Stromal cell of bone marrow (primary cell): ENCODE measurements at places on chromosomes 2 and 18.
A peak's percentile ranks its signal among the peaks of the same experiment; 100 is the strongest.

GRCh38 chr2:23563673-23564614 lies 179.0 kb downstream of the KLHL29 start:
- no peak for DNase-seq

DNA sequence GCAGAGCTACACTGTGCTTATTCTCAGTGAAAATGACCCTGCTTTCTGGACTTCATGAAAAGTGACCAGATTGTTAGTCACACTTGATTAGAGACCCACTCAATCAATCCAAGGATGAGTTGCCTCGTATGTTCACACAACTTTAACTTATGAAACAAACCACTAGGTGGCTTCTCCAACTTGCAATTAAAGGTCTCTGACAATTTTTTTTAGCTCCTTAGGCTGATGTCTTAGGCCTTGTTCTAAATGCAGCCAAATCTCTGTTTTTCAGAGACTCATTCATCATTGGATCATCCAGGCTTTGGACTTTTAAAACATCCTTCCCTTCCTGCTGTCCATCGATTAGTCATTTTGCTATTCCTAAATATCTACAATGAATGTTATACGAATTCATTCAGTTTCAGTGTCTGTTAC lies 63.4 kb downstream of the MREG start:
- peak; percentile 50 for DNase-seq

DNA sequence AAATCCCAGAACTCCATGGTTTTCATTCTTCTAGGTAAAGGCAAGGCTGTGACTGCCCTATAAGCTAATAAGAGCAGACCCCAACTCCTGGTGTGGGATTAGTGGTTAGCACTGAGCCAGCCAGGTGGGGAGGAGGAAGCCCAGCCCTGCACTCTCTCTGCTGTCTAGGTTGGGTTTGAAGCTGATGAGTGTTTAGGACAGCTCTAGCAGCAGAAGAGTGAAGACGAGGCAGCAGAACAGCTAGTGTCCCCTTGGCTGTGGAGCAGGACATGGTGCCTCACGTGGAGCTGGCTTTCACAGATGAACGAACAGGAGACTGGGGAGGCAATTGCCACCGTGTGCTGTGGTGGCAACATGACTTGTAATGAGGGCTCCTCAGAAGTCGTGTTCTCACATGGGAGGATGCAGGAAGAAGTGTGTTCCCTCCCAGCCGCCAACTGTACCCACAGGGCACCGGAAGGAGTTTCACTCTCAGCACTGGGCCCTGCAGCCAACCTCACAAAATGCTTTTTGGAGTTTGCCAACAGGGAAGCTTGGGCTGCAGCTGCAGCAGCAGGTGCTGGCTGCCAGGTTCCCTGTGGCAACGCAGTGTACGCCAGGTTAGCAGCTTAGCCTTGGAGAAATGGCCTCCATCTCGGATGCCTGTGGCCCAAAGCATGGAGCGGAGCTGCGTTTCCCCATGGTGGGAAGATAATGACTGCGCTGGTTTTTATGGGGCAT lies 328.2 kb downstream of the SETBP1 start:
- DNase-seq, result no peak

- no peak for DNase-seq
Measured at GRCh38 chr2:67050622-67051021, 346.5 kb upstream of the ETAA1 start.

DNA sequence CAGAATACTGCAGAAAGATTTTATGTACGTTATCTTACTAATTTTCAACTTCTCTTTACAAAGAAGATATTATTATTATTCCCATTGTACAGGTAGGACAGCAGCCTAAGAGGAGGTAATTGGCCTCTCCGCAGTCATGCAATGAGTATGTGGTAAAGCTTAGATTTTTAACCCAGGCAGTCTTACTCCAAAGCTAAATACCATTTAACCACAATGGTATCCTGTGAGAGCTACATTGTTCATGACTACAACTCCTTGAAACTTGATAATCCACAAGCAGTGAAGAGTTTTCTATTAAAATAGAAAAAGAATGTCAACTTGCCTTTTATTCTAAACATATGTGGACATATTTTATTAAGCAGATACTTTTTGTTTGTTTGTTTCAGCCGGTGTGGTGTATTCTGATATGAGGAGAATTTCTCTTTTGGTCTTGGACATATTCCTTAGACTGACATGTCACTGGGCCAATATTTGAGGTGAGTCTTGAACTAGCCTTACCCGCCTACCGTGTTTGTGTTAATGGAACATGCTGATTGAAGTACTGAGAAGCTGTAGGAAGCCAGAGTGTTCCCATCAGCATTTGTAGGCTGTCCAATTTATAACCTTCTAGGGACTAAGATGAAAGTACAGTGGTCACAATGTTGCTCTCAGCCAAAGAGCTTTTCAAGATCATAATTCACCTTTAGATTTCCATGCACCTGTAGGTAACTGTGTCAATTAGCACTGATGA lies 293.9 kb upstream of the DCC start:
- DNase-seq, result no peak

DNA sequence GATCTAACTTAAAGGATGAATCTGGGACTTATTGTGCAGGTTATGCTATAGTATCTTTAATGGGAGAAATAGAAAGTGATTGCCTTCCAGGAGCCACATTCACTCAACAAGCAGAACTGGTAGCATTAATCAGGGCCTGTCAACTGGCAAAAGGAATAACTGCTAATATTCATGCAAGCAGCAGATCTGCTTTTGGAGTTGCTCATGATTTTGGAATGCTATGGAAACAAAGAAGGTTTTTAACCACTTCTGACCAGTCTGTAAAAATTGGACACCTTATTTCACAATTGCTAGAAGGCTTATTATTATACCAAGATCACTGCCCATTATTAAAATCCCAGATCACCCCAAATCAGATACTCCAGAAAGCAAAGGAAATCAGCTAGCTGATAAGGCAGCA lies 200.4 kb downstream of the MREG start:
- peak; percentile 43 for DNase-seq

GRCh38 chr2:240023792-240024191 lies 1.4 kb downstream of the NDUFA10 start:
- no peak for DNase-seq

- DNase-seq, result no peak
Measured at GRCh38 chr18:37516361-37516853, 49.2 kb downstream of the CELF4 start.

DNA sequence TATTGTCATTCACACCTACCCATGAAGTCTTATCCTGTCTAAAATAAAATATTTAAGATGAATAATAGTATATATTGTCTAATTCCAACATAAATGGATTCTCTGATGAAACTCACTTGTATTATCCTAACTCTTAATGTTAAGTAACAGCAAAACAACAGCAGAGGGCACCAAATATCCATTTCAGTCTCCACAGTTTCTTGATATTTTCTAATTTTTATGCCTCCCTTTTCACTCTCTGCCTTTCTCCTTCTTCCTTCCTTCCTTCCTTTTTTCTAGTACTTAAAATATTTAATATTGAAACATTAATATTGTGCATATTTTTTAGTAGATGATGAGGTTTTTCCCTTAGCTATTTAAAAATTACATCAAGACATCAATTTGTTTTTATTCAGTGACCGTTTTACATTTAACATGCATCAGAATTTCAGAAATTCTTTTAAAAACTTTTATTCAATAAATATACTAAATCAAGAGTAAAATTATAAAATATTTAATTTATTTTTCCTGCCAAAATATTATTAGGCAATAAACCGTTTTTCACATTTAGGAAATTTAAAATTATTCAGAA lies 97.6 kb downstream of the WDR7 start:
- DNase-seq, result peak; percentile 12

GRCh38 chr18:74840492-74841167 lies 243.0 kb downstream of the ZNF407 start:
- peak; percentile 45 for DNase-seq

DNA sequence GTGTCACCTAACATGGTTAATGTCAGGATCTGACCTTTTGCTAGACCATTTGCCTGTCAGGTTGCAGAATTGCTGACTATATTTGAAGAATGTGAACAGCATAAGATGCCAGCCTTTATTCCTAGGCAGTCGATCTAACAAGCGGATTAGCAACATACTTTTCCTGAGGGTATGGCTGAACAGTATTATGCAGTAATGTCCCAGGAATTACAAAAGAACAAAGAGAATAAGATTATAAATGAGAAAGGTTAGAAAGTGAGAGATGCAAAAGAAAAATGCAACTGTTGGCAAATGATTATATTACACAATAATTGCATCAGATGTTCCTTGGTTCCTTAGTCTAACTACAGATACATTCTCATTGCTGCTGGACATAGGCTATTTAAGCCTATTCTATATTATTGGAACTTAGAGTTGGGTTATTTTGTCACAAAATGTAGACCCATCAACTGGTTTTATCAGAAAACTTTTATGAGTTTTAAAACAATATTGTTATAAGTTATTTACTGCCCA lies 647.1 kb upstream of the CRIM1 start:
- no peak for DNase-seq

DNA sequence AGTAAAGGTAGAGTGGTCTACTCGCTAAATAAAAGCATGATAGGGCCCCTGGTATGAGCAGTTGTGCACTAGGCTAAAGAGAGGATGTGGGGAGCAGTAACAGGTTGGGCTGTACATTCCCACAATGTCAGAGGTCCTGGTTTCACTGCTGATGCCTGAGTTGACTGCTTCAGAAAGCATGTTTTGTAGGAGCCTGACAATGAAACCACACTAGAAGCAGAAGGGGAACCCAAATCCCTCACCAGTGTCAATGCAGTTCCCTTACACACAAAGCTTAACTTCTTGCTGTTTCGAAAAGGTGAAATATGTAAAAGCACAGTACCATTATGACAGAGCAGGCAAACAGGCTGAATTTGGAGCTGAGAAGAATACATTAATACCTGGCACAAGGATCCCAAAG lies 291.7 kb upstream of the KYNU start:
- no peak for DNase-seq

DNA sequence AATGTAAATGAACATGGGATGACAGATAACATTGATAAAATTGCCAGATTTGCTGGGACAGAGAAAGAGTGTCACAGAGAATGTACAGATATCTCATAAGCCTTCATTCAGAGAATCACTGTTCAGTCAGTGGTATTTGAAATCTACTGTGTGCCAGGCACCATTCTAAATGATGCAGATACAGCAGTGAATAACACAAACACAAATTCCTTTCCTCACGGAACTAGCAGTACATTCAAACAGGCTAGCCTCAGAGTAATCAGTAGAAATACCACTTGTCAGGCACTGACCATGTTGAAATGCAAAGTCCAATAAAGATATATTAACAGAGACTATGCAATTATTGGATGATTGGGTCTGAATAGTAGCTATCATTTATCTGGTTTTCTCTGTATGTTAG lies 211.0 kb downstream of the RDH14 start:
- DNase-seq, result no peak

DNA sequence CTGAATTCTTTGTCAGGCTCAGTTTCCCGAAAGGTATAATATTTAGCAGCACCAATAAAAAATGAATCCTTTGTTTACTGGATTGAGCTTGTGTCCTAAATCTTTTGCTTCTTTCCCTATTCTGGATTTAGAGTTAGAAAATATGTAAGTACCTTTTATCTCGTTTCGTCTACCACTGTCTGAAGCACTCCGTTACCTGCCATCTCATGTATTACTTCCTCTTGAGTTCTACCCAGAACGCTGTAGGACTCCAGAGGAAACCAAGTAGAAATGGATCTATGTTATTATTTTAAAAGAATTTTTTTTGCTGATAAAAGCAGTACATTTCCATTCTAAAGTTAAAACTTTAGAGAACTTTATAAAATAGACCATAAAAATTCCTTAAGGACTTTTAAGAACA lies 13.5 kb downstream of the ANKRD12 start:
- DNase-seq, result no peak

DNA sequence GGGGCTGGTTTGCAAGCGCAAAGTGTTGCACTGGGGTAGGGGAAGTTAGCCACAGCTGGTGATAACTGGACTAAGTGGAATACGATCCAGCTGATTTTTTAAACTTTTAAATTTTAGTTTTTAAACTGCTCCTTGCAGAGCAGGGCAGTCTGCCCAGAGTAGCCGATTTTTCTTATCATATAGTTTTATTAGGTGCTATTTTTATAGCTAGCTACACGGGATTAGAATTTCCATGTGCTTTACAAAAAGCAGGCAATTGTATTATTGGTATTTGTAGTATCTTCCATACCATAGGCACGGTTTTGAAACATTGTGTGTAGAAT lies 9.6 kb downstream of the CPLX4 start:
- DNase-seq, result no peak

DNA sequence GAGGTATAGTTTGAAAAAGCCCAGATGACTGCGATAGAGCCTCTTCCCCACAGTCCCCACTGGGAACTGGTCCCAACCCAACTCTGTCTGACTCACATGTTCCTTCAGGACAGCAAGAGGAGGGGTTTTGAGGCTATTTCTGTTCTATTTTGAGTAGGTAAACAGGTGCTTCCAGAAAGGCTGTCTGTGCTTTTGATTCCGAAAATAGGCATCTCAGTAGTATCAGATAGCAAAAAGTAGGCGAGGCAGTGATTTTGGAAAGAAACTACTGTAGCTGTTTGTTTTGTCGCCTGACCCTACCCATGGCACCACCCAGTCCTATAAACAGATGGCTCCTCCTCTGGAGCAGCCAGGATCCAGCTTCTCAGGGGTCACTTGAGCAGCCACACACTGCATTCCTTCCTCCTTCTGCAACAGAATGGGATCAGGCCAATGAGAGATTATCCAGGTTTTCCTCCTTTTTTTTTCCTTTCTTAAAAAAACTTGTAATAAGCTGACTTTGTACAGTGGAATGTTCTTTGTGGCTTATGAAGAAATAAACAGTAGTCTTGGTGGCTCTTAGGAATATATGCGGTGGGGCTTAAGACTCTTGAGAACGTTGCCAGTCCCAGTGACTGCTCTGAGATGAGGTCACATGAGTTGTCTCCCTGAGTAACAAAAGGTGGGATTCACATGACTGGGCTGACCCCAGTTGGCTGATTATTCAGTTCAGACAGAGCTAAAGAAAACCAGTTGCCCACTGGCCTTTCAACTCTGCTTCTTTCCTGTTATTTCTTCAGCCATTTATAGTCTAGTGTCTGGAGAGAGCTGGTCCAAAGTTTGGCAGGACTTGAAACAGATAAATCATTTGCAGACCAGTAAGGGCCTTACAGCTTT lies 98.6 kb downstream of the KCNS3 start:
- DNase-seq, result peak; percentile 94

GRCh38 chr18:35478520-35479435 lies 19.0 kb downstream of the INO80C start:
- peak; percentile 95 for DNase-seq

- DNase-seq, result no peak
Measured at GRCh38 chr2:29469516-29469915, 354.3 kb downstream of the CLIP4 start.

DNA sequence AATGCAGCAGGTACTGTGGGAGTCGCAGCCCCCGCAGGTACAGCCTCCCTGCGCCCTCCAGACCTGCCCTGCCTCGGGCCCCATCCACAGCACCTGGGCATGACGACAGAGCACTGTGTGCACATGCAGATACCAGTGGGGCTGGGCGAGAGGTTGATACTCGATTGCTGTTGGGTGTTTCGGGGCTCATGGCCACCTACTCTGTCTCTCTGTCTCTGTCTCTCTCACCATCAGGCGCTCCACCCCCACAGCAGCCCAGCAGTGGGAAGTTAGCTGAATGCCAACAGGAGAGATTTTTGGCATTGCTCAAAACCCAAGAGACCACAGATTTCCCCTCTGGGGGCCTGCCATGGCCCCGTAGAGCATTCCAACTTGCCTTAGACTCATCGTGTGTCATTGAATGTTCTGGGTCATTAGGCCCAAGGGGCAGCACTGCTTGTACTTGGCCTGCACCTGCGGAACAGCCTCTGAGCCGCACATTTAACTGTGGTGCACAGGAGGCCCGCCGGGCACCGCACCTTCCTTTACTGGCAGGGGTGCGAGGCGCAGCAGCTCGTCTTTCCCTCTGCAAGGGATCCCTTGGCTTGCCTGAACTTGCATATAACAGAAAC lies 18.8 kb downstream of the KCNIP3 start:
- no peak for DNase-seq

GRCh38 chr2:42342795-42343241 lies 18.2 kb downstream of the COX7A2L start:
- no peak for DNase-seq
